Activated T-cell treated with anti-CD3 and anti-CD28 coated beads for 1 hour (primary cell): ENCODE measurements at places on chromosomes 6 and 20.

- DNase-seq = no peak
Observed at GRCh38 chr6:112806163-112806865, 459.2 kb downstream of the RFPL4B start.

- DNase-seq = no peak
Observed at GRCh38 chr6:235763-236360, 56.4 kb upstream of the DUSP22 start.

DNA sequence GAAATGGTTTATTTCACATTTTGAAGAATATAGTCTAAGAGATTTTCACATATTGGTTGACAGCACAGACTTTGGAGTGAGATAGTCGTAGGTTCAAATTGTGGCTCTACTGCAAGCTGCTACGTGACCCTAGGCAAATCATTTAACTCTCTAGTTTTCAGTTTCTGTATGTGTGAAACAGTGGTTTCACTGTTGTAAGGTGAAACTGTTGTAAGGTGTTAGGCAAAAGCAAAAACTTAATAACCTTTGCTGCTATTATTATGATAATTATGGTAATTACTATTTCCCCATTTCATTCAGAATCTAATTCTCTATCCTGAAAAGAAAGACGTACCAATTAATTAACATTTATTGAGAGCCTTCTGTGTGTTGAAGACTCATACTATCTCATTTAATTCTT, 144.2 kb downstream of the REV3L start:
- DNase-seq = no peak

DNA sequence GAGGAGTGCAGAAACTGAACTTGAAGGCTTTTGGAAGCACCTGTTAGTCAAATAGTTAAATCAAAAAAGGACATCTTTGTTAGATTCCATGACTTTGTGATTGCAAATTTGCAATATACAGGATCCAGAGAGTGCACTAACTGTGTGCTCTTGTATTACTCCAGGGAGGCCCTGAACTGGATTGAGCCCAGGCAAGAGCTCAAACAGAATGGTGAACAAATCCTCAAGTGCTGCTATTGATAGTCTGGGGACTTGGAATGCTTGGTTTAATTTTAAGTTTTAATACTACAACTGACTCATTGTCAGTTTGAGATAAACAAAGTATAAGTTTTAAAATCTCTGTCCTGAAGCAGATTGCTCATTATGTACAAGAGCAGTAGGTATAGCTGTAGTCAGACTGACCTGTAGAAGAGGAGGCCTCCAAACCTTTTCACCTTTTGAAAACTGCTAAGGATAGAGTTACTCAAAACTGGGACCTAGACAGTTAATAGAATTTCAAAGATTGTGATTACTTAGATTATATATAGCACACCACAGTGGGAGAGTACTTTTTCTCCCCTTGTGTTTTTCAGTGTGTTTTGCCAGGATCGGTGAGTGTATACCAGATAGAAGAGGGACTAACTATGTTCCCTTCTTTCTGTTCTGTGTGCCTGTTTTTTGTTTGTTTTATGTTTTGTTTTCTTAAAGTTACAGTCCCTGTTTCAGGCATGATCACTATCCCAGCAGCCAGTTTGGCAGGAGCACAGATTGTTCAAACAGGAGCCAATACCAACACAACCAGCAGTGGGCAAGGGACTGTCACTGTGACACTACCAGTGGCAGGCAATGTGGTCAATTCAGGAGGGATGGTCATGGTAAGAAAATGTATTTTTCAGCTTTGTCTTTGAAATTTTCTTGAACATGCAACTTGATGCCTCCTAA, 18.3 kb downstream of the NFYA start:
- DNase-seq = no peak

DNA sequence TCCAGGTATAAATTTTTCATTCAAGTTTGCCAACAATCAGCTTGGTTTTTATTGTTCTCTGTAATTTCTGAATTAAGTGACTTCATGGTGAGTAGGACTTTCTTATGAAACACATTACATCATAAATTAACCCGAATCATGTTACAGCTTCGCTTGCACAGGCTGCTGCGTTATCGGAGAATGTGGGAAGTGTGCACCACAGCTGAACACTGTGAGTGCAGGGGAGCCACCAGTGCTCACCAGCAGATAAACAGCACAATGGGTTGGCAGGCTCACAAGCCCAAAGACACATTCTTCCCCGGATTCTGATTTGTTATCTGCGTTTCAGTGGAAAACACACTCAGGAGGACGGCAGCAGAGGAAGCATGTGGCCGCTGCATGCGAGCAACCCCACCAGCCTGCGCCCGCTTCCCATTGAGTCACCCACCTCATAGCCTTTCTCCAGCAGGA, 121.1 kb downstream of the GMDS start:
- DNase-seq = no peak

DNA sequence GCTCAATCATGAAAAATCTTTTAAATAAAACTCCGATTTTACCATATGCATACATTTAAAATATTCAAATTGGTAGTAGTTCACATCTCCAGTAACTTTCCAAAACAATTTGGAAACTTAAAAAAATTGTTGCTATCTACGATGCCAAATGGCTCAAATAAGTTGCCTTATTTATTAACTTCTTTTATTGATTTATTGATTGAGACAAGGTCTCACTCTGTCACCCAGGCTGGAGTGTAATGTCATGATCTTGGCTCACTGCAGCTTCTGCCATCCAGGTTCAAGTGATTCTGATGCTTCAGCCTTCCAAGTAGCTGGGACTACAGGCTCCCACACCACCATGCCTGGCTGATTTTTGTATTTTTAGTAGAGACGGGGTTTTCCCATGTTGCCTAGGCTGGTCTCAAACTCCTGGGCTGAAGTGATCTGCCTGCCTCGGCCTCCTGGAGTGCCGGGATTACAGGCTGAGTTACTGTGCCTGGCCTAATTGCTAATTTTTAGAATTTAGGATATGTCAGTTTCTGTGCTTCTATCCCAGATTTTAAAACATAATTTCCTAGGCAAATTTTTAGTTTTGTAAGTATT, 12.9 kb downstream of the NKX2-4 start:
- no peak for DNase-seq

DNA sequence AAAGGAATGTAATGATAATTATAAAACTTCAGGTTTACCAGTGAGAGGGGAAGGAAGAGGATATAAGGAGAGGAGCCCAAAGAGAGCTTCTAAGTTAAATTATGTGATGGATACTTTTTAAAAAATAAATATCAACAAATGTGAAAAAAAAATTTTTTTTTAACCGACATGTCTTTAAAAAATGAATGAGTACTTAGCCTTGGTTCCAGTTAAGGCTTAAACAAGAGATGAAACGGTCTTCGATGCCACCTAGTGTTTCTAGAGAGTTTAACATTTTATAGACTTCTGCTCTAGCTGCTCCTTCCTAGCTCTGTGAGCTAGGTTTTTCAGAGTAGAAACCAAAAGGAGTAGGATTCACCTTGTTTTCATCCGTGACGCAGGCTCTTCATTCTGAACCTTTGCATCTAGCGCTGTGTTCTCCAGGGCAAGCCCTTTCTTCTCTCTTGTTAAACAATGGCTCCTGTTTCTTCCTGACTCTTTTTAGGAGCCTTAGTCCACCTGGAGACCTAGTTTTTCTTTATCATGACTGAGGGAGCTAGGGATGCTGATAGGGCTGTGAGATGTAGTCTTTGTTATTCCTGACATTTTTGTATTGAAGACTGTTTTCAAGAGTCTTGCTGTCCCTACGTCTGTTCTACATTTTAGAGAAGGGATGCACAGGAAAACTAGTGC, 42.4 kb upstream of the GNRH2 start:
- DNase-seq = no peak

GRCh38 chr6:76708641-76709331, 636.3 kb upstream of the IMPG1 start:
- no peak for DNase-seq
